Naive thymus-derived CD8-positive, alpha-beta T cell (primary cell): ENCODE measurements at places on chromosomes 12 and 14. TPM values are rescaled to one million over a fixed set of nuclear protein-coding genes. Genes with fewer than 3 reads are reported as not detected.

DNA sequence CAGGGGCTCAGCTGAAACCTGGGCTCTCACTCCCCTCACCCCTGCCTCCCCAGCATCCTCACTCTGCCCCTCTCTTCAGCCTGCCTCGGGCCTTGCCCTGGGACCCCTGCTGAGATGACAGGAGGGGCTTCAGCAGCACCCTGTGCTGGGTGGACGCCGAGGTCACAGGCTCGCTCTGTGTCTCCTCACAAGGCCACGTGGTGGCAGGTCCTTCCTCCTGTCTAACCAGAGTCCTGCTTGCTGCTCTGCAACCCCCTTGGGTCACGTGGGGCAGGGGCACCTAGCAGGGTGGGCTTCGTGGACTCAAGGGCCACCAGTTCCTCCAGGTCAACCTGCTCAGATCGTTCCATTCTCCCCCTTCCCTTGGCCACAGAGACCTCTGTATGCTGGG lies 90.4 kb downstream of the TMEM121 start:
- H3K4me3 ChIP-seq = no peak overlapping the region
- no peak for DNase-seq
- H3K36me3 ChIP-seq = no peaks in the 10 kb centered on the region
- no peak overlapping the region for H3K27ac ChIP-seq

DNA sequence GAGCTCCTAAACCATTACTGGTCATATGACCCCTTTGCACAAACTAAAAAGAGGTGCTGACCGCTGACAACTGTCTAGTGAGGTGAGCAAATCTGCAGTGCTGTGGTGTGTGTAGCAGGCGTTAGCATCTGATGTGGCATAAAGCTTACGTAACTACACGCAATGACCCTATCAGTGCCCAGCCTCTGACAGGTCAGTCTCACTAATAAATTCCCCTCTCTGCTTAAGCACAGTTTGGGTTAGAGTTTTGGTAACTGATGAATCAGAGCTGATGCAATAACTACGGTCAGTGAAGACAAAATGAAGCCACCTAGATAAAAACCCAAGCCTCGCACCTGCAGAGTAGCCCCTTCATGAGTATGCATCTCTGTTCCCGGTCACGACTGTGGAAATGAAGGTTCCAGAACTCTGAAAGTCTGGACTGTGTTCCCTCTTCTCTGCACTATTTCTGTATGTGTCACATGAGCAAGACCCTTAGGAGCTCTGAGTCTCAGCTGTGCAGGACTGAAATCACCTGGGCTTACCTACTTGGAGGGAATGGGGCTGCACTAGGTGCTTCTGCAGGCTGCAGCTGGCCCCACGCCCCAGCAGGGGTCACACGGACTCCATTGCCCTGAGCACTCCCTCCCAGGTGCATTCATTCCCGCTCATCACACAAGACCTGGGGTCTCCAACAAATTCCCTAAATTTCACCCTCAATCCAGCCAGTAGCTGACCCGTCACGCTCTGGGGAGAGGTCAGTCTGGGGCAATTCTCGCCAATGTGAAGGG lies 54.4 kb downstream of the RIMBP2 start:
- H3K27me3 ChIP-seq = no peaks in the 10 kb centered on the region
- DNase-seq = no peak
- H3K4me1 ChIP-seq = no peaks in the 10 kb centered on the region
- no peak overlapping the region for H3K27ac ChIP-seq
- H3K36me3 ChIP-seq = no peaks in the 10 kb centered on the region

GRCh38 chr14:99807413-99808153 lies 14.4 kb downstream of the EML1 start:
- no peaks in the 10 kb centered on the region for H3K4me1 ChIP-seq
- DNase-seq = no peak
- peaks cover 44% of the 10 kb centered on the region for H3K27me3 ChIP-seq

DNA sequence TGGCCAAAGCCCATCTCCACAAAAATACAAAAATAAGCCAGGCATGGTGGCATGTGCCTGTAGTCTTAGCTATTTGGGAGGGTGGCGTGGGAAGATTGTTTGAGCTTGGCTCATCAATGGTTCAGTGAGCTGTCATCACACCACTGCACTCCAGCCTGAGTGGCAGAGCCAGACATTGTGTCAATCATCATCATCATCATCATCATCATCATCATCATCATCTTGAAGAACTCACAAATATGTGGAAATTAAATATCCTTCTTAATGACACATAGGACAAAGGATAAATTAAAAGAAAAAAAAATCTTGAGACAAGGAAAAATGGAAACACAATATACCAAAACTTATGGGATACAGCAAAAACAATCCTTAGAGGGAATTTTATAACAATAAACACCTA lies 132.5 kb downstream of the LRFN5 start:
- peaks cover 3% of the 10 kb centered on the region for H3K27me3 ChIP-seq
- H3K27ac ChIP-seq = no peak overlapping the region
- H3K4me1 ChIP-seq = peaks cover 7% of the 10 kb centered on the region
- no peak overlapping the region for H3K4me3 ChIP-seq
- peaks cover 18% of the 10 kb centered on the region for H3K36me3 ChIP-seq

DNA sequence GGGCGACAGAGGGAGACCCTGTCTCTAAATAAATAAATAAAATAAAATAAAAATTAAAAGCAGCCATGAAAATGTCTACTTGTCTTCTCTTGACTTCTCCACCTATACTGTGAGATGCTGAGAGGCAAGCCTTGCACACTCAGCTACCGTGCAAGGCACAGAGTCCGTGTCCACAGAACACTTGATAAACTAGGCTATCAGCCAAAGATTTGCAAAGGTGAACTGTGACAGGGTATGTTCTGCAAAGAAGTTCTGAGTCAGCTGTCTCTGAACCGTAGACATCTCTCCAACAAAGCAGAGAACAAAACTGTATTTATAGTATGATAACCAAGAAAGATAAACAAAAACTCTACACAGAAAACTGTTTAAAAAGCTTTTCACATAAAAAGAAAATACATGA lies 35.5 kb downstream of the STXBP6 start:
- H3K4me1 ChIP-seq = no peaks in the 10 kb centered on the region
- H3K4me3 ChIP-seq = no peak overlapping the region
- H3K27ac ChIP-seq = no peak overlapping the region

DNA sequence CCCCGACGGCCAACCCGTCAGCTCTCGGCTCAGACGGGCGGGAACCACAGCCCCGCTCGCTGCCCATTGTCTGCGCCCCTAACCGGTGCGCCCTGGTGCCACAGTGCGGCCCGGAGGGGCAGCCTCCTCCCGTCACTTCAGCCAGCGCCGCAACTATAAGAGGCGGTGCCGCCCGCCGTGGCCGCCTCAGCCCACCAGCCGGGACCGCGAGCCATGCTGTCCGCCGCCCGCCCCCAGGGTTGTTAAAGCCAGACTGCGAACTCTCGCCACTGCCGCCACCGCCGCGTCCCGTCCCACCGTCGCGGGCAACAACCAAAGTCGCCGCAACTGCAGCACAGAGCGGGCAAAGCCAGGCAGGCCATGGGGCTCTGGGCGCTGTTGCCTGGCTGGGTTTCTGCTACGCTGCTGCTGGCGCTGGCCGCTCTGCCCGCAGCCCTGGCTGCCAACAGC lies at the start of gene WNT1:
TSS of gene WNT1 (plus strand) at position 32 of the 450 bp plus-strand sequence. CDS start at position 361, 329 bp downstream.
- peak within 1 kb of the TSS; percentile 90 for H3K4me3 ChIP-seq
- H3K4me1 ChIP-seq = peaks cover 47% of the 10 kb centered on the region
- DNase-seq = no peak
- peaks cover 23% of the 10 kb centered on the region for H3K27me3 ChIP-seq

DNA sequence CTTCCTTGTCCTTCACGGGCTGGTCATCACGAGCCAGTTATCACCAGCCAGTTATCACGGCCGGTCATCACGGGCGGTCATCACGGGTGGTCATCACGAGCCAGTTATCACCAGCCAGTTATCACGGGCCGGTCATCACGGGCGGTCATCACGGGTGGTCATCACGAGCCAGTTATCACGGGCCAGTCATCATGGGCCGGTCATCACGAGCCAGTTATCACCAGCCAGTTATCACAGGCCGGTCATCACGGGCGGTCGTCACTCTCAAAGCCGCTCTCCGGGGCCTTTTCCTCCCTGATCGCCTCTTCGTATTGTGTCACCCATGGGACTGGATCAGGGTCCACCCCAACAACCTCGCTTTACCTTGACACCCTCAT lies 13.9 kb upstream of the FBRSL1 start:
- H3K4me3 ChIP-seq = peak overlapping the region; percentile 69
- no peak for DNase-seq
- no peaks in the 10 kb centered on the region for H3K27me3 ChIP-seq
- H3K36me3 ChIP-seq = no peaks in the 10 kb centered on the region
- peak overlapping the region; percentile 93 for H3K27ac ChIP-seq
- peaks cover 57% of the 10 kb centered on the region for H3K4me1 ChIP-seq

DNA sequence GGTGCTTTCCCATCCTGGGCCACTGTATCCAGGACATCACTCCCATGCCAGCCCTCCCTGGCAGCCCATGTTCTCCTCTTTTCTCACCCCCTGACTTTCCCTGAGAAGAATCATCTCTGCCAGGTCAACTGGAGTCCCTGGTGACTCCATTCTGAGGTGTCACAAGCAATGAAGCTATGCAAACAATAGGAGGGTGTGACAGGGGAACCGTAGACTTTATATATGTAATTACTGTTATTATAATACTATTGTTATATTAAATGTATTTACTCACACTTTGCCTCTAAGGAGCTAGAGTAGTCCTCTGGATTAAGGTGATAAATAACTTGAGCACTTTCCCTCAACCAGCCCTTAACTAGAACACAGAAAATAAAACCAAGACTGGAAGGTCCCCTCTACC lies 9.2 kb downstream of the ZNF219 start:
- no peaks in the 10 kb centered on the region for H3K27me3 ChIP-seq
- no peaks in the 10 kb centered on the region for H3K36me3 ChIP-seq
- H3K4me3 ChIP-seq = no peak overlapping the region
- H3K27ac ChIP-seq = peak overlapping the region; percentile 97
- peaks cover 29% of the 10 kb centered on the region for H3K4me1 ChIP-seq

RFX4 gene
- total RNA-seq = not detected

CCDC38 gene
- 0.88 TPM for total RNA-seq

OTOGL gene
- total RNA-seq = not detected

HSP90AA1 gene
- total RNA-seq = 356 TPM

KCNK13 gene
- not detected for total RNA-seq

GLS2 gene
- total RNA-seq = 10.9 TPM

REM2 gene
- total RNA-seq = 5.7 TPM
